Activated T-helper 17 cell treated with anti-CD3 and anti-CD28 coated beads, Interleukin-2, amount 50 U/mL, for 72 hours (primary cell): ENCODE measurements at places on chromosomes 6 and 20. TPM values are rescaled to one million over a fixed set of nuclear protein-coding genes. Genes with fewer than 3 reads are reported as not detected.

Gene BTNL2
- total RNA-seq: not detected

Gene NDUFAF5
- 19.7 TPM for total RNA-seq

Gene DOK5
- 0.32 TPM for total RNA-seq

Gene ZC2HC1B
- total RNA-seq: not detected

Gene PXDC1
- 8.3 TPM for total RNA-seq

Gene LRRC1
- 1.7 TPM for total RNA-seq

Gene UST
- total RNA-seq: 7.5 TPM

Gene PNPLA1
- not detected for total RNA-seq

Gene FLRT3
- total RNA-seq: not detected

Gene WFDC12
- not detected for total RNA-seq

Gene IRAK1BP1
- 1.7 TPM for total RNA-seq

Gene SLC22A7
- not detected for total RNA-seq

Gene SOX18
- total RNA-seq: 0.13 TPM

Gene AP5S1
- 14.8 TPM for total RNA-seq

Gene SYNE1
- 26.0 TPM for total RNA-seq

Gene ULBP1
- total RNA-seq: 0.35 TPM

Gene OTOR
- not detected for total RNA-seq

Gene COL21A1
- total RNA-seq: not detected

Gene TBC1D22B
- 12.2 TPM for total RNA-seq

Gene GABRR1
- not detected for total RNA-seq

Gene ARFGEF3
- 3.6 TPM for total RNA-seq

Gene VSX1
- total RNA-seq: not detected

Gene C6orf58
- not detected for total RNA-seq

Gene HSPA1B
- total RNA-seq: 118 TPM

Gene HCRTR2
- total RNA-seq: not detected

Gene NKAPL
- not detected for total RNA-seq

Gene LTB
- 269 TPM for total RNA-seq

Gene ROS1
- total RNA-seq: not detected

Gene SCUBE3
- not detected for total RNA-seq

Gene ATP6V1G2
- 2.1 TPM for total RNA-seq

Gene TP53TG5
- 0.50 TPM for total RNA-seq

Gene PTGIS
- total RNA-seq: 2.3 TPM

Gene CDH26
- total RNA-seq: 2.6 TPM

Gene DNAH8
- total RNA-seq: 0.09 TPM

Gene HRH3
- total RNA-seq: not detected

Gene ZNF165
- total RNA-seq: 2.1 TPM

Gene SENP6
- total RNA-seq: 68.3 TPM

Gene RNF182
- total RNA-seq: not detected

Gene CTAGE9
- not detected for total RNA-seq

Gene ACSS1
- 8.4 TPM for total RNA-seq

Gene RAD21L1
- total RNA-seq: not detected

Gene SPEF1
- total RNA-seq: 0.24 TPM

Gene TMEM170B
- total RNA-seq: 0.69 TPM

Gene CD83
- total RNA-seq: 14.9 TPM

Gene PHACTR3
- total RNA-seq: not detected

Gene LY86
- total RNA-seq: not detected

Gene POPDC3
- total RNA-seq: 0.24 TPM

Gene HTR1E
- total RNA-seq: not detected

Gene SIRPG
- 62.9 TPM for total RNA-seq

Gene FOXQ1
- total RNA-seq: not detected

Gene ADTRP
- total RNA-seq: 47.7 TPM

Gene EMILIN3
- not detected for total RNA-seq

Gene ULBP2
- total RNA-seq: not detected

Gene CST8
- total RNA-seq: not detected

Gene MLIP
- total RNA-seq: not detected
